NCI-H748 treated with DMSO at 0.1 percent for 48 hours (cell line): ENCODE measurements at places on chromosomes 11 and 22.

DNA sequence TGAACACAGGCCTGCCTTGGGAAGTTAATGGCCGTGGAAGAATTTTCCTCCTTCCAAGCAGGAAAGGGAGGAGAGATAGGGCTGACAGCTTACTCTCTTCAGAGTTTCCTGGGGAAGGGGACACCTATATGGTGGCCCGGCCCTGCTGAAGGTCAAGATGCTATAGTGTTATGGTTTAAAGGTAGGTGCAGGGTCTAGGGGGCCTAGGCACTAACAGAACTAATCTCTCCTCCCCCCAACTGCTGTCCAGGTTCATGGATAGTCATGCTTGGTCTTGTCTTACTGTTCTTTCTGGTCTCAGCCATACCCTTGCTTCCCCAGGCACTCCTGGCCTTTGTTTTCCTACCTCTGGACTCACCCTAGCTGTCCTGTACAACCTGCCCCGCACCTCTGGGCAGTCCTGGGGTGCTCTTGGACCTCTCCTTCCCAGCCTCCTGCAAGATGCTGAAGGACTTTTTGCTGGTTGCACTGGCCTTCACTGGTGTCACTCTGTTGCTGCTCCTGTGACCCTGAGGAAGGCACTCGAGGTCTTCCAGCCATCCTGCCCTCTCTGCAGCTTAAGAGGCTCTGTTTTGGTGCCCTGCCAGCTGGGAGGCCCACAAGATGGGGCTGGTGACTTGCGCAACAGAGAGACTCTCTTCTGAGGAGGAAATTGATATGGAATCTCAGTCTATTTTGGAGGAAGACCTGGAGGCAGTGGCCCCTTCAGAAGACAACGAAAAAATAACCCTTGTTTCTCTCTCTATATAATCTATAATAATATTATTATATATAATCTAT, 17.9 kb downstream of the SEC14L3 start:
- DNase-seq, result no peak

DNA sequence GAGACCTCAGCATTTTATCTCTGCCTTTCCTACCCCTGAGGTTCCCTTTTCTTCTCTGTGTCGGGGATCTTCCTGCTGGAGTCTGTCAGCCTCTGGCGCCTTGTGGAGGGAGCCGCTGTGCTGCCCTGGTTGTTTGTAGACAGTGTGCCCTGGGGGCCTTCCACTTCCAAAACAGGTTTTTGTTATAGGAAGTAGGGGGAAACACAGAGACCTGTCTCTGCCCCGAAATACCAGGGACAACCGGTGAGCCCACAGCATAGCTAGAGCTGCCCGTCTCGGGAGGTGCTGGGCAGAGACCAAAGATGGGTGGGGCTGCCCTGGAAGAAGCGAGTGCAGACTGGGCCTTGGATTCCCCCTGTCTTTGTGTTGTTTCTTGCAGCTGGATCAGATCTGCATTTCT, 8.0 kb downstream of the NCAPH2 start:
- no peak for DNase-seq

GRCh38 chr11:12182676-12183541, 72.5 kb downstream of the MICAL2 start:
- no peak for DNase-seq

DNA sequence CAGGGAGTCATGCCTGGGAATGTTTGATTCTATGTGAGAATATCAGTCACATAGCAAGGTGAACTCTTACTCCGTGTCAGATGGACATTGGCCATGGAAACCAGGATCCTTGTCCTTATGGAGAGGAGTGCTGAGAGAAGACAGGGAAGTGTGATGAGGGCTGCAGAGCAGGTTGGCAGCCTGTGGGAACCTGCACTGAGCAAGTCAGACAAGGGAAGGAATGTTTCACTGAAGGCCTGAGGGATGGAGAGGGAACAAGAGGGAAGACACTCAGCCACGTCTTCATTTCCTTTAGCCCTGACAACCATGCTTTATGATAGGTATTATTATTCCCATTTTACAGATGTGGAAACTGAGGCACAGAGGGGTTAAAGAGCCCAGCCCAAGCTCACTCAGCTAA, 38.4 kb upstream of the HORMAD2 start:
- no peak for DNase-seq

GRCh38 chr11:95335989-95336388, 105.0 kb upstream of the SESN3 start:
- no peak for DNase-seq

- DNase-seq, result no peak
Measured at GRCh38 chr11:3162410-3163240, 2.5 kb downstream of the OSBPL5 start.

DNA sequence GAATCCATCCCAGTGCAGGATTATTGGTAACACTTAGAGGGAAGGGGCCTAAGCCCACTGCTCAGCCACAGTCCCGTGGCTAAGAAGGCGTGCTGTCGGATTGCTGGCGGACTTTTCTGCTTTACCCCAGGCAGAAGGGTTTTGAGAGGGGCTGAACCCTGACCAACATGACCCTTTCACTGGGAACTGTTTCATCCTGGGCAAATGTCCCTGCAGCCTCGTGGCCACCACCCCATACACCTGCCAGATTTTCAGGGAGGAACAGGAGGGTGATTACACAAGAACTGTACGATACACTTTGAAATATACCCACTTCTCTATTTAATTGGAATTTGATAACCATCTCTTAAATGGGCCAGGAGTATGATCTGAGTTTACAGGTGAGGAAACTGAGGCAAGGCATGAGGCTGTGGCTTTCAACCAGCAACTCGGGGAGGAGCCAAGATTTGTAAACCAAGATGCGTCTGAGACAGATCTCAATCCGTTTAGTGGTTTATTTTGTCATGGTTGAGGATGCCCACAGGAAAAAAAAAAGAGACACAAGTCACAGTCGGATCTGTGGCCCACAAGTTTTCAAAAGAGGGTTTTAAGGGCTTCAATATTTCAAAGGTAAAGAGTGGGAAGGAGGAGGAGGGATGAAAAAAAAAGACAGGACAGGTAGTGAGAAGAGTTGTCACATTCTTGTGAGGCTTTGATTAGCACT, 6.1 kb upstream of the APOL3 start:
- no peak for DNase-seq

DNA sequence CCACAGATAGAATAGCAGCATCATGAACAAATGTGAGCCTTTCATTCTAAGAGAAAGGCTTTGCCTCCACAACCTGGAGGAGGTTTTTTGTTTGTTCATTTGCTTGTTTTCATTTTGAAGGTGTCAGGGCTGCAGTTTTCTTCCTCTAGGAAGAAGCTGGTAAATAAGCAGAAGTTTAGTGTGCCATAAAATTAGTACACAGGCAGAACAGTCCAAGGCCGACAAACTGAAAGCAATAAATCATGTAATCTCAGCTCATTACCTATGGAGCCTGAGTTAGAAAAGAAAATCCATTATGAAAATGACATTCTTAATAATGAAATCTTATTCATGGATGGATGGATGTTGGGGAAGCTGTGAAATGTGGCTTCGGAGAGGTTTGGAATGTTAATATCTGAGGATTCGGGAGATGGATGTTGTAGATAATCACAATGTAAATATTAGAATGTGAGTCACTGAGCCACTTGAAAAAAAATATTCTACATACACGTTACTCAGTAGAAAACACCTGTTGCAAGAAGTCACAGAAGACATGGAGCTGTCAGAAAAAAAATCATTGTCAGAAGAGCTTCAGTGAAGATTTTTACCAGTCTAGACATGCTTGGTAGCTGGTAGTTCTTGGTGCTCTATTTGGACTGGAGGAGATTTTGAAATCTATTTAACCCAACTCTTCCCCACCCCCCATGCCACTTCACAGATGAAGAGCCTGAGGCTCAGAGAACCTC, 15.0 kb upstream of the ZDHHC13 start:
- peak; percentile 15 for DNase-seq
